NCI-H446 (cell line): ENCODE measurements at places on chromosomes 2 and 18.

DNA sequence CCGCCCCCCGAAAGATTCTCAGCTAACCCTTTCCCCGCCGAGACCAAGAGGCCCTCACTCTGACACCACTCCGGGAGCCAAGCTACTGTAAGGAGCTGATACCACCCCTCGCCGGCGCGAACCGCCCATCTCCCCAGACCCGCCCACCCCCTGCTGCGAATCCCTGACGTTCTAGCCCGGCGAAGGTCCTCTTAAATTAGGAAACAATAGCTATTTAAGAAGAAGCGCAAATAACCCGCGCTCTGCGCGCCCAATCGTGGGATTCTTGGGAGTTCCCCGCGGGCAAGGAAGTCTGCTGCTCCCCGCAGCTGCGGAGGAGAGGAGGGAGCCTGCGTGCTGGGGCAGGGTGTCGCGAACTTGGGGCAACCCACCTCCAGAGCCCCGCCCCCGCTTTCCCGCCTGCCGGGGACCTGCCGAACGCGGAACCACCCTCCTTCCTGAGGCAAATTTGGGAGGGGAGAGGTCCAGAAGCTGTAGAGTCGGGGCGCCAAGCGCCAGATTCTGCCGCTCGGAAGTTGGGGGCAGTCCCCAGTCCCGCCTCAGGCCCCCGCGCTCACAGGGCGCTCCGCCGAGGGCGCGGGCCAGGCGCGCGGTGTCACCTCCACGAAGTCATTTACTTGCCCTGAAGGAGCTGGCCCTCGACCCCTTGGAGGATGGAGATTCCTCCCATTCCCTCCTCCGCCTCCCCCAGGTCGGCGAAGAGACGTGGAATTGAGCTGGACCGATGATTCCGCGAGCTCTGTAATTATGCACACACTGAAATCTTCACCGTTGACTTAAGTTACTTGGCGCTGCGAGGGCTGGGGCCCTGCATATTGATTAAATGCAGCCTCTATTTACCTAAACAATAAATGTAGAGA is 8.4 kb upstream of the SP9 start:
- DNase-seq = no peak

- no peak for DNase-seq
Measured at GRCh38 chr18:58615140-58616132, 13.5 kb downstream of the ALPK2 start.

DNA sequence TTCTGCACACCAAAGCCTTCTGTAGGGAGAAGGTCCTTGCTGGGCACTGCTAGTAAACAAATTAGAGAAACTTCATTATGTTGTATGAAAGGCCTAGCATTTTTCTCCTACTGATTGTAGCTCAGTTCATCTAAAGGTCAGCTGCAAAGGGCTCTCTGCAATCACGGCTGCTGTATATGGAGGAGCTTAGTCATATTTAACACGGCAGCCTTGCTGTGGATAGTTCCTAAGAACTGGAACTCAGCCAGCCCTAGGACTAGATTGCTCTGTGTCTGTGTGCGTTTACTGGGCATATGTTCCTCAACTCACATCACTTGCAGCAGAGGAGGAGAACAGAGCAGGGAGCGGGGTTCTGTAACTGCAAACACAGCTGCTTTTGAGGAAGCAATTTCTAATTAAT is 1103.9 kb upstream of the KLHL29 start:
- DNase-seq = peak; percentile 60

- DNase-seq = no peak
Measured at GRCh38 chr2:230843132-230843531, 21.6 kb upstream of the ITM2C start.

DNA sequence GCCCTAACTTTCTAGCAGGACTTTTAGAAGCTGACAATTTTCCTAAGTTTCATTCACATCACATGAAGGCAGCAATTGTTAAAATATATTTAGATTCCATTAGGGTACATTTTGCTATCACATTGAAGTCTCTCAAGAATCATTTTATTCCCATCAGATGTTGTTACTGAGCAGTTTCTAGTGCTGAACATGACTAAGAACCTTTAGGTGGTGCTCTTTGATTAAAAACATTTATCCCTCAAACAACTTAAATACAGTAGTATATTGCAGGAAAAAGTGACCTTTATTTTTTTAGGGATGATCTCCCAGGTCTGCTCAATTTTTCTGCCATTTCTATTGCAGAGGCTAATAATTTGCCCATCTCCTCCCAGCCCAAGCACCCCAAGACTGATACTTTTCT is 22.9 kb upstream of the NARS1 start:
- no peak for DNase-seq

- no peak for DNase-seq
Measured at GRCh38 chr2:120873958-120874887, 138.6 kb downstream of the GLI2 start.

DNA sequence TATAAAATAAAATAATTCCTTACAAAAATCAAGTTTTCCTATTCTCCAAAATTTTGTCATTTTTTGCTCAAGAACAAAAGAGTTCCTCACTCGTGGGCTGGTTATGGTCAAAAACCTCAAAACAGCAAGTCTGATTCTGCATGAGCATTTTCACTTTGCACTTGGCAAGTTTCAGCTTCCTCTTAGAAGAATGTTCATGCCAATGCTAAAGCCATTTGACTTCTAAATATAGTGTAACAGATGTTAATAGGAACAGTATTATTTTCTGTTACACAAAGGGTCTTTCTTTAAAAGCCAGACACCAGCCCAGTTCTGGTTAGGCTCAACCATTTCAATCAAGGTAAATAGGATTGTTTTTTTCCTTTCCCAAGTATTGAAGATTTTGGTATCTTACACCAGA is 261.3 kb upstream of the CCDC68 start:
- no peak for DNase-seq
